SK-N-SH (cell line): ENCODE measurements at places on chromosomes 5 and 9. TPM values are rescaled to one million over a fixed set of nuclear protein-coding genes. Genes with fewer than 3 reads are reported as not detected.
A peak's percentile ranks its signal among the peaks of the same experiment; 100 is the strongest.

The SEMA4D gene
- polyA plus RNA-seq: 2.1 and 4.8 TPM in 2 replicates

The RNF180 gene
- polyA plus RNA-seq: 0.02 and 0.05 TPM in 2 replicates

The UNC13B gene
- polyA plus RNA-seq: 8.1 and 9.8 TPM in 2 replicates

The IFNE gene
- polyA plus RNA-seq: 0.05 and 0.08 TPM in 2 replicates

The OMD gene
- polyA plus RNA-seq: 0.03 TPM in 1 of 2 replicates, not detected in the other

The SLC6A7 gene
- not detected in 2 replicates for polyA plus RNA-seq

- H3K36me3 ChIP-seq: no peaks in the 10 kb centered on the region
- no peak overlapping the region for H3K27ac ChIP-seq
- H3K27me3 ChIP-seq: no peaks in the 10 kb centered on the region
- no peak overlapping the region for H3K4me3 ChIP-seq
- H3K4me1 ChIP-seq: no peaks in the 10 kb centered on the region; the same call in 1 of the 2 replicates
These were observed 146.8 kb downstream of the SIL1 start for GRCh38 chr5:139051392-139051791.

DNA sequence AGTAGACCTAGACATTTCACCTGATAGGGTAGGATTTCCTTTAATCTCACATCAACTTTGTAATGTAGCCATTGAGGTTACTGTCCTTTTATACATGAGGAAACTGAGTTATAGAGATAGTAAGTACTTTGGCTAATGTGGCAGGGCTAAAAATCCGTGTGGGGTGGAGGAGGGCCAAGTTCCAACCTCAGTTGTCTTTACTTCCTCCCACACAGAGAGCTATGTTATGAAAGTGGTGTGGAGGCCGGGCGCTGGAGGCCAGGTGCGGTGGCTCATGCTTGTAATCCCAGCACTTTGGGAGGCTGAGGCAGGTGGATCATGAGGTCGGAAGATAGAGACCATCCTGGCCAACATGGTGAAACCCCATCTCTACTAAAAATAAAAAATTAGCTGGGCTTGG, 173.3 kb downstream of the PALM2AKAP2 start:
- H3K4me3 ChIP-seq: no peak overlapping the region
- H3K27ac ChIP-seq: no peak overlapping the region
- no peaks in the 10 kb centered on the region for H3K4me1 ChIP-seq

DNA sequence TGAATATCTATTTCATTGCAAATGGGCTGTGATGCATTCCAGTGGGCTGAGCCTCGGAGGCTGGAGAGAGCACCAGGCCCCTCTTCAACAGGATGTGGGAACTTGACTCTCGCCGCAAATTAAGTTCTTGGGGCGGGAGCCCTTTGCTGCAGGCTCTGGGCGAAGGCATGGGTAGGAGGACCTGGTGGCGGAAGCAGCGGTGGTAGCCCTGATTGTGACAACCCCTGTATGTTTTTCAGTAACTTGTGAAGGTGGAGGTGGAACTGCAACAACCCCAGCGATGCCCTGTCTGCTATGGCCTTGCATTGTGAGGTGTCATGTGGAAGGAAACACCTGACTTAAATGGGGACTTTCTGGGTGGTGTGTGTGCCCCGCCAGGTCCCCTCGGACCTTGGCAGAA, 9.4 kb downstream of the FYB1 start:
- H3K36me3 ChIP-seq: no peaks in the 10 kb centered on the region
- no peak overlapping the region for H3K27ac ChIP-seq
- H3K4me3 ChIP-seq: no peak overlapping the region
- H3K27me3 ChIP-seq: peaks cover 70% of the 10 kb centered on the region
- no peak for DNase-seq

- no peak overlapping the region for H3K27ac ChIP-seq
- DNase-seq: peak; percentile 58
- no peak overlapping the region for H3K4me3 ChIP-seq
- no peaks in the 10 kb centered on the region for H3K27me3 ChIP-seq
These were observed 76.5 kb upstream of the GOLM1 start for GRCh38 chr9:86175743-86176456.

- H3K4me3 ChIP-seq: peak overlapping the region; percentile 54
- DNase-seq: peak; percentile 66
- H3K27me3 ChIP-seq: no peaks in the 10 kb centered on the region
- H3K4me1 ChIP-seq: no peaks in the 10 kb centered on the region; the same call in 1 of the 2 replicates
- peaks cover 23% of the 10 kb centered on the region for H3K36me3 ChIP-seq
These were observed 1.4 kb downstream of the PTGR1 start for GRCh38 chr9:111597852-111598732.

GRCh38 chr5:92505145-92505544, 1075.9 kb downstream of the NR2F1-AS1 start:
- no peak for DNase-seq
- no peaks in the 10 kb centered on the region for H3K36me3 ChIP-seq
- no peak overlapping the region for H3K27ac ChIP-seq
- H3K4me3 ChIP-seq: no peak overlapping the region

DNA sequence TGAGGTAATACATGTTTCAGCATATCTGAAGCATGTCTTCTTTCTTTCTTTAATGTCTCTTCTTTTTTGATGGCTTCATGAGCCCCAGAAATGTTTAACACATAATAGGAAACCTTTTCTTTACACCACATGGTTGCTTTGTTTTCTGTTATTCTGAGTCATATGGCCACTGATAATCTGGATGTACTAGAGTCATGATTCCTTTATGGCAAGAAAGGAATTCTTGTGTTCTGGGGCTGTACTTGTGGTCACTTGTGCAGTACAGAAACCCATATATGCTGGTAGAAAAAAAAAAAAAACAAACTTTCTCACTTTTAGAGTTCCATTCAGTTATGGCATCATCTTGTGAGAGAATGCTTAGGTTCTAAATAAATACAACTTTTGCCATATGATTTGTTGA, 1669.3 kb upstream of the CDH9 start:
- H3K4me3 ChIP-seq: no peak overlapping the region
- DNase-seq: no peak
- H3K4me1 ChIP-seq: no peaks in the 10 kb centered on the region
- H3K27me3 ChIP-seq: no peaks in the 10 kb centered on the region
- no peaks in the 10 kb centered on the region for H3K36me3 ChIP-seq
- no peak overlapping the region for H3K27ac ChIP-seq

GRCh38 chr9:131657940-131658339, 81.9 kb downstream of the RAPGEF1 start:
- no peak for DNase-seq
- H3K27me3 ChIP-seq: no peaks in the 10 kb centered on the region
- H3K4me3 ChIP-seq: no peak overlapping the region
- peak overlapping the region; percentile 53 for H3K27ac ChIP-seq
- H3K36me3 ChIP-seq: no peaks in the 10 kb centered on the region

DNA sequence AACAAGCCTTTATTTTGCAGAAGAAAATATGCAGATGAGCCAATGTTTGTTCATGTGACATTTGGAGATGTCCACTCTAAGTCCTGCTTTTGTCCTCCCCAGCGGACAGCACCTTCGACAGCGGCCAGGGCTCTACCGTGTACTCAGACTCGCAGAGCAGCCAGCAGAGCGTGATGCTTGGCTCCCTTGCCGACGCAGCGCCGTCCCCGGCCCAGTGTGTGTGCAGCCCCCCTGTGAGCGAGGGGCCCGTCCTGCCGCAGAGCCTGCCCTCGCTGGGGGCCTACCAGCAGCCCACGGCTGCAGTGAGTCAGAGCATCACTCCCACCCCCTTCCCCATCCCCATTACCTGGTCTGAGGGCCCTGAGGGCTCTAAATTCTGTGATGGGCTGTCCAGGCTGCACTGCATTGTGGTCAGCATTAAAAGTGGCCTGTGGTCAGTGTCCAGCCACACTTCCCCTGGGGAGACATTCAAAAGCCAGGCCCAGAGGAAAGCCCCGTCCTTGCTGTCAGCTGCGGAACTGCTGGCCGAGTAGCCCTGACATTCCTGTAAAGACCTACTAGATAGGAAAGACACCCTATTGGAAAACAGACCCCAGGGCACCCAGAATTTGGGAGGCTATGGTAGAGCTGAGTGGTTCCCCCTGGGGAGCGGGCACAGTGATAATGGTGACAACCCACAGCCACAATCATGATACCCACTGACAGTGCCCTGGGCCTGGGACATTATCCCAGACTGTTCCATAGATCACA, 69.0 kb downstream of the WNK2 start:
- no peaks in the 10 kb centered on the region for H3K27me3 ChIP-seq
- no peak overlapping the region for H3K4me3 ChIP-seq
- no peak overlapping the region for H3K27ac ChIP-seq
- no peaks in the 10 kb centered on the region for H3K36me3 ChIP-seq

- DNase-seq: no peak
- H3K4me1 ChIP-seq: no peaks in the 10 kb centered on the region
- H3K36me3 ChIP-seq: peaks cover 12% of the 10 kb centered on the region
- H3K4me3 ChIP-seq: no peak overlapping the region
- H3K27ac ChIP-seq: no peak overlapping the region
These were observed 160.9 kb downstream of the FOCAD start for GRCh38 chr9:20844916-20845315.

- H3K4me1 ChIP-seq: no peaks in the 10 kb centered on the region; the same call in 1 of the 2 replicates
- H3K36me3 ChIP-seq: no peaks in the 10 kb centered on the region
- DNase-seq: no peak
- no peaks in the 10 kb centered on the region for H3K27me3 ChIP-seq
- peak overlapping the region; percentile 21 for H3K27ac ChIP-seq
- no peak overlapping the region for H3K4me3 ChIP-seq
These were observed 87.9 kb downstream of the NUDT12 start for GRCh38 chr5:103474677-103475076.

GRCh38 chr9:69816735-69817134, 3.9 kb upstream of the CFAP95 start:
- H3K4me3 ChIP-seq: no peak overlapping the region
- no peaks in the 10 kb centered on the region for H3K36me3 ChIP-seq
- H3K4me1 ChIP-seq: peaks cover 30% of the 10 kb centered on the region; the same call in 1 of the 2 replicates
- H3K27ac ChIP-seq: peak overlapping the region; percentile 39; the same call in 1 of the 2 replicates

DNA sequence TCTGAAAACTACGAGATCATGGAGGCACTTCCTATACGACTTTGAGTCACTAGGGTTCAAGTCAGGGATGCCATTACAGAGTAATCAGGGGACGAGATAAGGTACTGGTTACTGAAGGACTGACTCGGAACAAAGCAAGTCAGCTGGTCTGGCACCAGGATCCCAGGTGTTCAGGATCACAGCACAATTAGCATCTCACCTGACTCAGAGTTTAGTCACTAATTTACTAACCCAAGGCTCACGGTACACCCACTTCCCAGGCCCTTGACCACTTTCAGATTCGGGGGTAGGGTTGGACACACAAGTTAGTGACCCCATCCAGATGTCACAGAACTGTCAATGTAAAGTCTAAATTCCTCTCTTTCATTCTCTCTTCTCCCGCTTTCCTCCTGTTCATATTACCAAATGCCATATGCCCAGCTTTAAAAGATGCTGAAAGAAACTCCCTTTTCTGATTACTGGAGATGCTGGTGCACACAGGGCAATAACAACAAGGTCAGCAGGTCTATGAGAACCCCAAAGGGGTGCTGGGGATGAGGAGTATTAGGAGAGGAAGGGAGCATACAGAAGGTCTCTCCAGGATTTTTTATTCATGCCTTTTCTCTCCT, 657.8 kb downstream of the TLE1 start:
- no peak overlapping the region for H3K4me3 ChIP-seq
- DNase-seq: no peak
- peak overlapping the region; percentile 93 for H3K27ac ChIP-seq
- H3K4me1 ChIP-seq: peaks cover 5% of the 10 kb centered on the region; the same call in 1 of the 2 replicates
- H3K27me3 ChIP-seq: no peaks in the 10 kb centered on the region

- H3K36me3 ChIP-seq: no peaks in the 10 kb centered on the region
- DNase-seq: peak; percentile 66
- H3K27me3 ChIP-seq: peaks cover 4% of the 10 kb centered on the region; the same call in 1 of the 2 replicates
- no peak overlapping the region for H3K4me3 ChIP-seq
- H3K4me1 ChIP-seq: no peaks in the 10 kb centered on the region
These were observed 13.5 kb downstream of the IL12B start for GRCh38 chr5:159316519-159317383.

GRCh38 chr5:150055326-150056074, 30.9 kb downstream of the CSF1R start:
- no peak for DNase-seq
- peaks cover 24% of the 10 kb centered on the region for H3K36me3 ChIP-seq
- no peaks in the 10 kb centered on the region for H3K27me3 ChIP-seq

GRCh38 chr5:4191041-4191440, 595.4 kb downstream of the IRX1 start:
- H3K36me3 ChIP-seq: no peaks in the 10 kb centered on the region
- H3K4me3 ChIP-seq: no peak overlapping the region
- H3K27ac ChIP-seq: no peak overlapping the region
- H3K4me1 ChIP-seq: no peaks in the 10 kb centered on the region

GRCh38 chr9:79661886-79662536, 90.2 kb downstream of the TLE4 start:
- H3K27me3 ChIP-seq: no peaks in the 10 kb centered on the region
- no peak overlapping the region for H3K4me3 ChIP-seq
- H3K27ac ChIP-seq: peak overlapping the region; percentile 80
- DNase-seq: peak; percentile 11
- peaks cover 42% of the 10 kb centered on the region for H3K36me3 ChIP-seq

DNA sequence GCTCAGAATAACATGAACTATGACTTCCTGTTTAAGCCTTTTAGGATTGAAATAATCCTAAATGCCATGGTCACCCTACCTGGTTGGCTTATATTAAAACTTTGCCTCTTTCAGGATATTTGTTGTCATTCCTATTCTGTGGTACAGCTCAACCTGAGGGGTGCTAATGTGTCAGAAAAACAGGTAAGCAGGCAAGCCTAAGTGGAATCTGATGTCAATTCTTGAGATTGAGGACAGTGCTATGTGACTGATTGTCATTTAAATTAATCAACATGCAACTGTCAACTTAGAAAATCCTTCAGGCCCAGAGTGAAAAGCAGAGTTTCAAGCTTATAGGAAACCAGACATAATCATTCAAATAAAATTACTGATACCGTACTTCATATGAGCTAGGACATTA, 2.6 kb upstream of the RORB start:
- H3K4me1 ChIP-seq: no peaks in the 10 kb centered on the region
- H3K4me3 ChIP-seq: no peak overlapping the region
- H3K27ac ChIP-seq: no peak overlapping the region
- H3K36me3 ChIP-seq: no peaks in the 10 kb centered on the region
- no peak for DNase-seq

- DNase-seq: no peak
- no peak overlapping the region for H3K4me3 ChIP-seq
- H3K27me3 ChIP-seq: no peaks in the 10 kb centered on the region
- no peaks in the 10 kb centered on the region for H3K36me3 ChIP-seq
These were observed 16.0 kb downstream of the TRAF1 start for GRCh38 chr9:120910643-120911042.

DNA sequence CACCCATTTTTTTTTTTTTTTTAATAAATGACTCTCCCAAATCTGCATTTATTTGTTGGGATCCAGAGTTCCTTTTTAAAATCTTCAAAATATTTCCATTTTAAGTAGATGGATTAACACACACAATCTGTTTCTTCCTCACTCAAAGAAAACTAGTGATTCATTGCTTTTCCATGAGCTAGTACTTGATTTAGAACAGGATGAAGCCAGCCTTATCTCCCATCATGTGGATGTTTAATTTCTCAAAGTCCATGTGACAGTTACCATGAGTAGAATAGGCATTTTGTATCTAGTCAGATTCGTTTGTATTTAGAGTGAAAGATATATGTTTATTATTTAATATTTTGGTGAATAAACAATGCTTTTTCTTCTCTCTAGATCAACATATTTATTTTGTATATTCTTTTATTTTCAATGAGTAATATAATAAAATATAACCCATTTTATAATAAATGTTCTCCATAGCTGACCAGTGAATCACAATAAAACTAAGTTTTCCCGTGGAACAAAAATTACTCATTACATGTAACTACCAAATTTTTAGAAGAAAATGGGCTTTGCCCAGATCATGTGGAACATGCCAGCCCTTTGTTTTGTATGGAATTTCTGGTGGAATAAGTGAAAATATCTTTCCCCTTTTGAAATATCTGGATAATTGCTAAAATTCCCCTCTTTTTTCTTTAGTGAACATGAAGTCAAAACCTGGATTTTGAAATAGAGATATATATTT, 54.9 kb upstream of the RPS23 start:
- H3K27me3 ChIP-seq: no peaks in the 10 kb centered on the region
- no peaks in the 10 kb centered on the region for H3K36me3 ChIP-seq
- no peak for DNase-seq
- H3K27ac ChIP-seq: peak overlapping the region; percentile 95
- H3K4me1 ChIP-seq: peaks cover 20% of the 10 kb centered on the region
- no peak overlapping the region for H3K4me3 ChIP-seq
